Calu3 (cell line): ENCODE measurements at places on chromosomes 12 and 14. TPM values are rescaled to one million over a fixed set of nuclear protein-coding genes. Genes with fewer than 3 reads are reported as not detected.
A peak's percentile ranks its signal among the peaks of the same experiment; 100 is the strongest.

- H3K4me3 ChIP-seq, result no peak overlapping the region
- no peaks in the 10 kb centered on the region for H3K27me3 ChIP-seq
- no peak for DNase-seq
- no peak overlapping the region for H3K27ac ChIP-seq
- peaks cover 4% of the 10 kb centered on the region for H3K4me1 ChIP-seq
Measured at GRCh38 chr14:77327111-77327510, 6.3 kb downstream of the GSTZ1 start.

GRCh38 chr14:75660238-75660629 lies 442 bp downstream of the ERG28 start:
- H3K36me3 ChIP-seq, result peaks cover 36% of the 10 kb centered on the region
- H3K4me3 ChIP-seq, result peak overlapping the region; percentile 95
- DNase-seq, result no peak
- no peaks in the 10 kb centered on the region for H3K27me3 ChIP-seq

- H3K4me3 ChIP-seq, result no peak overlapping the region
- H3K27me3 ChIP-seq, result no peaks in the 10 kb centered on the region
- no peak for DNase-seq
- no peaks in the 10 kb centered on the region for H3K36me3 ChIP-seq
Measured at GRCh38 chr12:47236109-47236714, 156.5 kb upstream of the AMIGO2 start.

- no peak overlapping the region for H3K4me3 ChIP-seq
- H3K27me3 ChIP-seq, result no peaks in the 10 kb centered on the region
- H3K4me1 ChIP-seq, result no peaks in the 10 kb centered on the region
- H3K36me3 ChIP-seq, result peaks cover 3% of the 10 kb centered on the region
- no peak for DNase-seq
Measured at GRCh38 chr14:102902086-102902485, 20.4 kb upstream of the AMN start.

- no peak for DNase-seq
- H3K27me3 ChIP-seq, result peaks cover 24% of the 10 kb centered on the region
- no peak overlapping the region for H3K4me3 ChIP-seq
- no peak overlapping the region for H3K27ac ChIP-seq
- H3K4me1 ChIP-seq, result no peaks in the 10 kb centered on the region
- H3K36me3 ChIP-seq, result no peaks in the 10 kb centered on the region
Measured at GRCh38 chr14:67491285-67491684, 2.8 kb upstream of the TMEM229B start.

- H3K4me1 ChIP-seq, result peaks cover 29% of the 10 kb centered on the region
- H3K4me3 ChIP-seq, result peak within 1 kb of the TSS; percentile 87
- H3K27ac ChIP-seq, result peak within 1 kb of the TSS; percentile 80
- H3K36me3 ChIP-seq, result peaks cover 15% of the 10 kb centered on the region
Measured at GRCh38 chr12:22046090-22046967, at the start of gene CMAS. Gene CMAS, plus strand, starts transcription at chr12:22046218. Its CDS starts 86 bp downstream, at chr12:22046304.

DNA sequence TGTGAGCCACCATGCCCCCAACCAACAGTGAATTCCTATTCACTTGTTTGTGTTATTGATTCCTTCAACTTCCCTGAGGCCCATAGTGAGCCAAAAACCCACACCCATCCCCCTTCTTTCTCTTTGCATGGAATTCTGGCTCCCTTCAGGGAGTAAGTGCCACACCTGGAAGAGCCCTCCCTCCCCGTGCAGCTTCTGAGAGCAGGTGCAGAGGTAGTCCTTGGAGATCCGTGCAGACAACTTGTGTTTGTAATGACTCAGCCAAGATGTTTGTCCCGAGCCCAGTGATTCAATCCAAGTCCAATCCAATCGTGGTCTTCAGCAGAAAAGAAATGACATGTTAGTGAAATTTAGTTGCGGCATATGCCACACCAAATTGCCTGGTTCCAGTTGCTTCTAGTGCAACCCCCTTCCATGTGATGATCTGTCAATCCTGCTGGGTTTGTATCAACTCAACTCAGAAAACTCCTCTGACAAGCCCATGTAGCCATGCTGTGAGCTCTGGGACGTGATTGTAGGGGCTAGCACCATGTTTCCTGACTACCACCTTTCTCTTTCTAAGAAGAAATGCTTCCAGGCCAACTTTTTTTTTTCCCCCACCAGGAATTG lies 27.5 kb downstream of the GPRC5A start:
- peaks cover 37% of the 10 kb centered on the region for H3K4me1 ChIP-seq
- H3K36me3 ChIP-seq, result peaks cover 100% of the 10 kb centered on the region
- H3K27ac ChIP-seq, result peak overlapping the region; percentile 78

GRCh38 chr14:26173581-26174110 lies 424.2 kb downstream of the NOVA1 start:
- H3K4me1 ChIP-seq, result no peaks in the 10 kb centered on the region
- H3K4me3 ChIP-seq, result no peak overlapping the region
- no peaks in the 10 kb centered on the region for H3K36me3 ChIP-seq

- DNase-seq, result no peak
- H3K4me3 ChIP-seq, result no peak overlapping the region
- H3K4me1 ChIP-seq, result no peaks in the 10 kb centered on the region
- H3K27me3 ChIP-seq, result peaks cover 80% of the 10 kb centered on the region
- no peaks in the 10 kb centered on the region for H3K36me3 ChIP-seq
- H3K27ac ChIP-seq, result no peak overlapping the region
Measured at GRCh38 chr12:110995016-110995415, 74.6 kb upstream of the MYL2 start.

- peaks cover 12% of the 10 kb centered on the region for H3K27me3 ChIP-seq
- H3K27ac ChIP-seq, result no peak overlapping the region
- H3K36me3 ChIP-seq, result no peaks in the 10 kb centered on the region
- H3K4me3 ChIP-seq, result no peak overlapping the region
Measured at GRCh38 chr12:110862329-110862728, 15.5 kb downstream of the CCDC63 start.

GRCh38 chr12:32611986-32612385 lies 67.1 kb upstream of the DNM1L start:
- H3K27ac ChIP-seq, result no peak overlapping the region
- H3K27me3 ChIP-seq, result no peaks in the 10 kb centered on the region
- H3K36me3 ChIP-seq, result peaks cover 14% of the 10 kb centered on the region

- peaks cover 4% of the 10 kb centered on the region for H3K36me3 ChIP-seq
- H3K4me1 ChIP-seq, result no peaks in the 10 kb centered on the region
- no peaks in the 10 kb centered on the region for H3K27me3 ChIP-seq
- H3K4me3 ChIP-seq, result peak overlapping the region; percentile 57
- H3K27ac ChIP-seq, result peak overlapping the region; percentile 90
Measured at GRCh38 chr12:1318327-1319031, 275.9 kb downstream of the FBXL14 start.

GRCh38 chr12:76117751-76118150 lies 33.3 kb upstream of the NAP1L1 start:
- H3K27me3 ChIP-seq, result no peaks in the 10 kb centered on the region
- H3K4me3 ChIP-seq, result no peak overlapping the region
- no peaks in the 10 kb centered on the region for H3K36me3 ChIP-seq
- H3K27ac ChIP-seq, result no peak overlapping the region

DNA sequence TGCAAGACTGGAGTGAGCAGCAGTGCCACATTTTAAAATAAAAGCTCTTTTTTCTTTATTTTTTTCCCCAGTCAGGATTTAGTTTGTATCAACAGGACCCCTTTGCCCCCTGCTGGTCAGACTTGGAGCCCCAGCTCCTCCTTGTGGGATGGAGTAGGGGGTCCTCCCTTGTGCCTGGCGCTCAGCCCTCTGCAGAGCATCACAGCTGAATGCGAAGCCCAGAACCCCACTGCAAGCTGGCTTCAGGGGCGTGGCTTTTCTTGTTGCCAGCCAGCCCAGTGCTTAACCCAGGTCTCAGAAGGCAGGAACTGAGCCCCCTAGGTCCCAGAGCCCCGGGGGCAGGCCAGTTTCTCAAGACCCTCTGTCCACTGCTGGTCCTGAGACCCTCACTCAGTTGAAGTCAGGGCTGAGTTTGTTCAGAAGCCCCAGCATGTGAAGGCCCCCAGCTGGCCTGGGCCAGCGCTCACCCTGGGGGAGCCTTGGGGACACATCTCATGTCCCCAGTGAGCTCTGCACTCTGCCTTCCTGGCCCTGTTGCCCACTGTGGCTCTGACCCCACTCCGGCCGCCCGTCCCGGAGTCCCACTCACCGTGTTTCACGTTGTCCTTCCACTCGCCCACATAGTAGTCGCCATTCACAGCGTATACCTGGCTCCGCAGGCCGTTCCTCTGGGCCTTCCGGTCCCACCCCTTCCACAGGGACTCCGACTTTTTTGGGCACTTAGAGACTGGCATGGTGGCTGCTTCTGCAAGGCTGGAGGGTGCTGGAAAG lies 519 bp downstream of the MORN3 start:
- peaks cover 24% of the 10 kb centered on the region for H3K36me3 ChIP-seq
- H3K27me3 ChIP-seq, result no peaks in the 10 kb centered on the region
- no peak overlapping the region for H3K27ac ChIP-seq
- DNase-seq, result peak; percentile 63
- H3K4me3 ChIP-seq, result no peak overlapping the region
- H3K4me1 ChIP-seq, result peaks cover 20% of the 10 kb centered on the region

- H3K4me3 ChIP-seq, result no peak overlapping the region
- H3K27ac ChIP-seq, result no peak overlapping the region
- H3K36me3 ChIP-seq, result peaks cover 57% of the 10 kb centered on the region
- DNase-seq, result no peak
- no peaks in the 10 kb centered on the region for H3K4me1 ChIP-seq
Measured at GRCh38 chr14:103512701-103513611, 9.7 kb downstream of the CKB start.

- no peaks in the 10 kb centered on the region for H3K4me1 ChIP-seq
- no peak overlapping the region for H3K4me3 ChIP-seq
- no peaks in the 10 kb centered on the region for H3K36me3 ChIP-seq
- peaks cover 75% of the 10 kb centered on the region for H3K27me3 ChIP-seq
- no peak for DNase-seq
Measured at GRCh38 chr14:65997347-65997746, 488.8 kb upstream of the CCDC196 start.

AKAP3 gene
- total RNA-seq, result 1.5 and 1.6 TPM in 2 replicates

HOXC5 gene
- 0.20 TPM in 1 of 2 replicates, not detected in the other for total RNA-seq

FAM186B gene
- total RNA-seq, result 0.29 and 0.47 TPM in 2 replicates

GUCY2C gene
- not detected in 2 replicates for total RNA-seq

BAZ1A gene
- 35.7 and 38.1 TPM in 2 replicates for total RNA-seq

AQP2 gene
- total RNA-seq, result not detected in 2 replicates
